ENCODE measurements at places on chromosomes 16 and 17. TPM values are rescaled to one million over a fixed set of nuclear protein-coding genes. Genes with fewer than 3 reads are reported as not detected.

DNA sequence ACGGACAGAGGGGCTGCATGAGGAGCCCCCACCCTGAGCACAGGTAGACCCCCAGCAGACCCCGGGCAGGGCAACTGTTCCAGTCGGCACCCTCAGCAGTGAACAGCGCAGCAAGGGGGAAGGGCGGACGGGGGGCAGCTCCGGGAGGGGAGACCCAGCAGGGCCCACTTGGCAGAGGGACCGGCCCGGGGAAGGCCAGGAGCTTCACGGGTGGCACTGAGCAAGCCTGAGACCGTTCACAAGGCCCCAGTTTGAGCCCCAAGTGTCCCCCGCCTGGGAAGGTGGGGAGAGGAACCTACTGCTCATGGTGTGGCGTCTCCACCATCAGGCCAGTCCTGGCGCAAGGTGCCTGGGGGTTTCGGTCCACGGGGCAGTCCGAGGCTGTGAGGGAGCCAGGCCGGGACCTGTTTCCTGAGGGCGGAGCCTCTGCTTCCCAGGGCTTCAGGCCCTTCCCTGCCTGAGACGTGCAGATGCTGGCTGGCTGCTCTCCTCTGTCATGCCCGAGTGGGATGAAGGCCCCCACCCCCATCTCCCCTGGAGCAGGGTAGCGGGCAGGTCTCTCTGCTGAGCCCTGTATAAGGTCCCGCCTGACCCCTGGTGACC is 54.4 kb upstream of the GNG13 start:
- H3K4me1 ChIP-seq = no peaks in the 10 kb centered on the region
- no peak overlapping the region for H3K4me3 ChIP-seq

DNA sequence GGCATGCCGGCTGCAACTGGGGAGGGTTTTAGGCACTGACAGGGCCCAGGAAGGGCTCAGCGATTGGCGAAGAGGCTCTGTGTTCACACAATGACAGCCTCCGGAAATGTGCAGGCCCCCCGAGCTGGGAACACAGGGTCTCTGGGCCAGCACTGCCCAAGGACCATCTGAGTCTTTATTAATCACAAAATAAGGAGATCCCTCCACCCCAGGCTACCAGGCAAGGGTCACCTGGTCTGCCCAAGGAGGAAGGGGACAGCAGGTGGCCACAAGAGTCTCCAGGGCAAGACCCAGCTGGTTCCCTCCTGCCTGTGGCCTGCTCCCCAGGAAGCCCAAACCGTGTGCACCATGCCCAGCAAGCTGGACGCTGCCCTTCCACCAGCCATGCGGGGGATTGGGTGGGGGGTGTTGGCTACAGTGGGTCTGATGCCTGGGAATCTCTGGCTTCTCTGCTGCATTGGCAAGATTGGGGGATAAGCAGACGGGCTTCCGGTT is 52.1 kb upstream of the TNRC6C start:
- H3K4me1 ChIP-seq = no peaks in the 10 kb centered on the region
- H3K36me3 ChIP-seq = no peaks in the 10 kb centered on the region
- no peak overlapping the region for H3K27ac ChIP-seq

- H3K4me1 ChIP-seq = no peaks in the 10 kb centered on the region
- DNase-seq = no peak
- no peaks in the 10 kb centered on the region for H3K36me3 ChIP-seq
- no peak overlapping the region for H3K27ac ChIP-seq
- H3K4me3 ChIP-seq = no peak overlapping the region
- no peaks in the 10 kb centered on the region for H3K27me3 ChIP-seq
Measured at GRCh38 chr16:9297437-9298113, 206.1 kb downstream of the HAPSTR1 start.

DNA sequence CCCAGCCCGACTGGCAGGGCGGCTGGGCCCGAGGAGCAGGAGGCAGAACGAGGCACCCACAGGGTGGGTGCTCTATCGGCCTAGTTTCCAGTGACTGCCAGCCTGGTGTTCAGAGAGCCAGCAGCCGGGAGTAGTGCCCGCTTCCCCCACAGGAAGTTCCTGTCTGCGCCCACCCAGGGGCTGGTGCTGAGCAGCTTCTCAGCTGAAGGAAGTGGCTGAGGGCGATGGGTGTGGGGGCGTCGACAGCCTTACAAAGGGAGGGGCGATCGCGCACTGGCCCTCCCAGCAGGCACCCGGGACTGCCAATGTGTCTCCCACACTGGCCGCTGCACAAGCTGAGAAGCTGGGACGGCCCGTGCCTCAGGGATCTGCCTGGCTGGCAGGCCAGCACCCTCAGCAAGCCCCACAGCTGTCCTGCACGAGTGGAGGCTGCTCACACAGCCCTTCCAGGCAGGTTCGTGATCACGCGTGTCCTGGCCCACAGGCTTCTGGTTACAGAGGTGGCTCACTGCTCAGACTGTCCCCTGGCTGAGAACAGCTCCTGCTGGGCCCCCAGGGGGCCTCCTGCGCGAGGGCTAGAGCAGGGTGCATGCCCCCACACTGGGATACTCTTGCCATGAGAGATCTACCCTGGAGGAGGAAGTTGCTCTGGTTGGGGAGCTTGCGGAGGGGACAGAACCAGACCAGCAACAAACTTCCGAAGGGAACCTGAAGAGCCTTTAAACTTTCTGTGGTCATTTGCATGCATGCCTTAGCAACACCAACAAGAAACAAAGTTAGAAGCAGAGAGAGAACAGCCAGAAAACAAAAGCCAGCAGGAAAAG is 2.5 kb downstream of the RNF166 start:
- DNase-seq = peak; percentile 92
- H3K27me3 ChIP-seq = no peaks in the 10 kb centered on the region
- peaks cover 65% of the 10 kb centered on the region for H3K4me1 ChIP-seq
- peaks cover 12% of the 10 kb centered on the region for H3K36me3 ChIP-seq
- peak overlapping the region; percentile 84 for H3K27ac ChIP-seq
- H3K4me3 ChIP-seq = peak overlapping the region; percentile 99

GRCh38 chr17:17462048-17462824 is 14.6 kb upstream of the MED9 start:
- H3K36me3 ChIP-seq = no peaks in the 10 kb centered on the region
- no peak overlapping the region for H3K4me3 ChIP-seq
- no peak overlapping the region for H3K27ac ChIP-seq
- DNase-seq = no peak
- H3K4me1 ChIP-seq = no peaks in the 10 kb centered on the region
- H3K27me3 ChIP-seq = no peaks in the 10 kb centered on the region

The SOST gene
- not detected for total RNA-seq

GRCh38 chr17:65030618-65031017 is 25.9 kb downstream of the GNA13 start:
- H3K27ac ChIP-seq = no peak overlapping the region
- no peak overlapping the region for H3K4me3 ChIP-seq
- H3K4me1 ChIP-seq = peaks cover 45% of the 10 kb centered on the region
- H3K27me3 ChIP-seq = no peaks in the 10 kb centered on the region
- no peak for DNase-seq

The CCL16 gene
- 0.58 TPM for total RNA-seq

DNA sequence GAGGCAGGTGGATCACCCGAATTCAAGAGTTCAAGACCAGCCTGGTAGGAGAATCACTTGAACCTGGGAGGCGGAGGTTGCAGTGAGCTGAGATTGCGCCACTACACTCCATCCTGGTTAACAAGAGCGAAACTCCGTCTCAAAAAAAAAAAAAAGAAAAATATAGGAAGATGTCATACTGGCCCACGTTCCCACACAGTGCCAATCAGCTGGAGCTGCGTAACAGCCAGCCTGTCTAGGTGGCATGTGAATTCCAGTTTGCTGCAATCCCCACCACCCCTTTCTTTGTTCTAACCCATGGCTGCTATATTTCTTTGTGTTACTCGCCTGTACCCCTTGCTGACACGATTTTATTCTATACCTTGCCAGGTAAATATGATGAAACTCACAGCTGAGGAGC is 7.5 kb downstream of the NFATC2IP start:
- H3K4me3 ChIP-seq = no peak overlapping the region
- no peaks in the 10 kb centered on the region for H3K27me3 ChIP-seq

DNA sequence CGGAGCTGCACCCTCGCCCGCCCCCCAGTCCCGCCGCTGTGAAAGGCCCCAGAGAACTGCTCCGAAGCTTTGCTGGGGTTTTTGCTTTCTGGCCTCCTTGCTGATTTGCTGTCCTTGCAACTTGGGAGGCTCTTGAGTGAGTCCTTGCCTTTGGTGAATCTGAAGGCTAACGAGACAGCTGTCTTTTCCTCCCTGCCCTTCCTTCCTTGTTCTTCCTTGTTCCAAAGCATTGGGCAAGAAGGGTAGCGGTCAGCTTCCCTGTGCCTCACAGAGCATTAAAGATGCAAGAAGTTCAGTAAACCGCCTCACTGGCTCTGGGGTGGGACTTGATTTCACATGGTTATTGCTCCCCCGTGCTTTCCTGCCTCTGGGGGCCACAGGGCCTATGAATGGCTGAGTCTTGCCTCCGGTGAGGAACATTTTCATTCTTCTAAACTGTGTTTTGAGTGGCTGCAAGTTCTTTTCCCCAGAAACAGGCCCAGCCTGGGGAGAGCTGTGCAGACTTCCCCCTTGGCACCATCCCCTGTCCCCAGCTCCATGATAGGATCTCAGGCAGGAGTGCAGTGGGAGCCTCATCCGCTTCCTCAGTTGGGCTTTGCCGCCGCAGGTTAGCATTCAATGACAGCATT is 1.4 kb downstream of the YPEL2 start:
- no peak for DNase-seq
- peaks cover 51% of the 10 kb centered on the region for H3K4me1 ChIP-seq
- H3K27me3 ChIP-seq = no peaks in the 10 kb centered on the region
- H3K36me3 ChIP-seq = no peaks in the 10 kb centered on the region
- H3K27ac ChIP-seq = peak overlapping the region; percentile 92
- peak overlapping the region; percentile 96 for H3K4me3 ChIP-seq

- no peaks in the 10 kb centered on the region for H3K36me3 ChIP-seq
- H3K4me1 ChIP-seq = peaks cover 14% of the 10 kb centered on the region
- no peak overlapping the region for H3K4me3 ChIP-seq
- no peaks in the 10 kb centered on the region for H3K27me3 ChIP-seq
- H3K27ac ChIP-seq = no peak overlapping the region
Measured at GRCh38 chr16:85400305-85401205, 212.6 kb upstream of the GSE1 start.

- peaks cover 95% of the 10 kb centered on the region for H3K27me3 ChIP-seq
- peak; percentile 80 for DNase-seq
- peak within 1 kb of the TSS; percentile 64 for H3K4me3 ChIP-seq
- H3K36me3 ChIP-seq = no peaks in the 10 kb centered on the region
- H3K4me1 ChIP-seq = peaks cover 29% of the 10 kb centered on the region
Measured at GRCh38 chr17:48610282-48611211, at the start of gene HOXB7. Gene HOXB7 (minus strand): TSS chr17:48611017. CDS start chr17:48610918, 99 bp downstream.

GRCh38 chr16:47699106-47699505 is 238.0 kb downstream of the PHKB start:
- H3K4me1 ChIP-seq = no peaks in the 10 kb centered on the region
- DNase-seq = no peak
- H3K36me3 ChIP-seq = peaks cover 42% of the 10 kb centered on the region

DNA sequence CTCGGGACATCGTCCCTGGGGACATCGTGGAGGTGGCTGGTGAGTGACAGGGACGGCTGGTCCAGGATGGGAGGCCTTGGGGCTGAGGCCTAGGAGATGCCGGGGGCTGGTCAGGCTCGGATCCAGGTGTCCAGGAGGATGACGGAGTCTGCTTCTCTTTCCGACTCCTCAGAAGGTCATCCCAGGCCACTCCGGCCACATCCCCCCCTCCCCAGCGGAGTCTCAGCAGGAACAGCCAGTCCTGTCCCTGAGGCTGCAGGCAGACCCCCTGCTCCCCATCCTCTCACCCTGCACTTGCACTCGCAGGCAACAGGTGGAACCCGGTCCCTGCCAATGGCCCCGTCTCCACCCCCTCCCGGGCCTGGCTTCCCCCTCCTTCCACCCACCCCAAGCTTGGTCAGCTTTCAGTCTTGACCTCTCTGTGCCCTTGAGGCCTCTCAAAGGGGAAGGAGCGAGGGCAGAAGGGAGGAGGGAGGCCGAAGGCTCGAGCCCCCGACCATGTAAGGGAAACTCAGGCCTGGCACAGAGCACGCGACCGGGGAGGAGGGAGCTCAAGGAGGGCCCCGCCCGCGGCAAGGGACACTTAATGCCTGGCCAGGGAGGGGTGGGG is 4.4 kb downstream of the ATP2A1 start:
- H3K36me3 ChIP-seq = no peaks in the 10 kb centered on the region
- DNase-seq = no peak
- H3K27me3 ChIP-seq = peaks cover 19% of the 10 kb centered on the region
- no peak overlapping the region for H3K4me3 ChIP-seq
- H3K4me1 ChIP-seq = peaks cover 11% of the 10 kb centered on the region
- H3K27ac ChIP-seq = no peak overlapping the region

GRCh38 chr16:75494184-75494583 is 1.1 kb downstream of the CHST6 start:
- peaks cover 14% of the 10 kb centered on the region for H3K27me3 ChIP-seq
- H3K4me1 ChIP-seq = peaks cover 11% of the 10 kb centered on the region
- no peak for DNase-seq
- no peak overlapping the region for H3K27ac ChIP-seq
- H3K36me3 ChIP-seq = no peaks in the 10 kb centered on the region

DNA sequence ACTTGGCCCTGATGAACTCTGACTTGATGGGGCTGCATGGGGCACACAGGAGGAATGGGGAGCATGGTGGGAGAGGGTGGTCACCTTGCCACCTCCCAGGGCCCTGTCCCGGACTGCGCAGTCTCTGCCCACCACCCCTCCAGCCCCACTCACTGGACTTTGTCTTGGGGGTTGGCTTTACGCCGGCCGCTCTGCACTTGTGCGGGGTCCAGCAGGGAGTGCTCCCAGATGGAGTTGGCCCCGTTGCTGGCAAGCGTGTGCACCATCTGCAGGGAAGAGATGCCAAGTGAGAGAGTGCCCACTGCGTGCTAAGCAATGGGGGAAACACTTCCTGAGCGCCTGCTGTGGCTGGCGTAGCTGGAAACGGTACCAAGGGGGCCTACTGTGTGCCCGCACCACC is 6.7 kb downstream of the GIT1 start:
- DNase-seq = no peak
- H3K4me1 ChIP-seq = peaks cover 23% of the 10 kb centered on the region
- no peak overlapping the region for H3K4me3 ChIP-seq
- H3K27me3 ChIP-seq = no peaks in the 10 kb centered on the region
- peaks cover 30% of the 10 kb centered on the region for H3K36me3 ChIP-seq

The VMP1 gene
- total RNA-seq = 169 TPM

- H3K4me1 ChIP-seq = peaks cover 3% of the 10 kb centered on the region
- H3K27me3 ChIP-seq = no peaks in the 10 kb centered on the region
- no peak overlapping the region for H3K27ac ChIP-seq
- no peaks in the 10 kb centered on the region for H3K36me3 ChIP-seq
Measured at GRCh38 chr17:609232-609810, 105.3 kb downstream of the VPS53 start.

The KRT33A gene
- not detected for total RNA-seq

- no peaks in the 10 kb centered on the region for H3K27me3 ChIP-seq
- peaks cover 11% of the 10 kb centered on the region for H3K4me1 ChIP-seq
- no peak overlapping the region for H3K27ac ChIP-seq
- H3K4me3 ChIP-seq = no peak overlapping the region
- no peak for DNase-seq
Measured at GRCh38 chr17:66187718-66188117, 4.2 kb downstream of the CEP112 start.

GRCh38 chr16:3548859-3549258 is 28.3 kb downstream of the NLRC3 start:
- H3K4me1 ChIP-seq = no peaks in the 10 kb centered on the region
- H3K4me3 ChIP-seq = no peak overlapping the region
- H3K27me3 ChIP-seq = no peaks in the 10 kb centered on the region
- no peak overlapping the region for H3K27ac ChIP-seq
- peak; percentile 59 for DNase-seq
